ENCODE measurements at places on chromosomes 5 and 9.

GRCh38 chr9:76877961-76878360 lies 28.0 kb downstream of the PRUNE2 start:
- no peak for DNase-seq

DNA sequence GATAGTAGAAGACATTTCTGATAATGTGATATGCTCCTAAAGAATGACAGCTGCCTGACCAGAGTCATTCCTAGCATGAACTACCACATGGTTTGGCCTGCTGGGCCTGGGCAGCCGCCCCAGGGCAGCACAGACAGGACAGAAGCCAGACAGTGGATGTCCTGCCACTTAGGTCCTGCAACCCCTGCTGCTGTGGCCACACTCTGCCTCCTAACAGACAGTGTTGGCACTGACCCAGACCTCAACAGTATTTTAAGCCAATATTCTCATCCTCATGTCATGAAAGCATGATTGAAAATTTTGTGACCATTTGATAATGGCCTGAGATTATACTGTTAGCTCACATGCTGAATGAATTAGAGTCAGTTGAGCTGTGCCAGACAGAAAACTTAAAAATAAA lies 15.8 kb downstream of the CENPP start:
- no peak for DNase-seq

DNA sequence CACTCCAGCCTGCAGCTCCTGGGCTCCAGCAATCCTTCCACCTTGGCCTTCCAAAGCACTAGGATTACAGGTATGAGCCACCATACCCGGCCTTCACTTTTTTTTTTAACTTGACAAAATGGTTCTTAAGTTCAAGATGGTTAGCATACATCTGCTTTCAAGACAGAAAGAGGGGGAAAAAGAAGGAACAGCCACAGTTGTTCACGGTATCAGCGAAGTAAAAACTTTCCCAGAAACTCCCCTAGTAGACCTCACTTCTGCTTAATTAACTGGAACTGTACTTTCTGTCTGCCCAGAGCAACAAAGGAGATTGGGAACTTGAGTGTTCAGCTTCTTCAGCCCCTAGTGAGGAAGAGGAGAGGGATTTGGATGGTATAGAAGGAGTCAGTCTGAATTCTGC lies 116.7 kb downstream of the UGCG start:
- no peak for DNase-seq

- no peak for DNase-seq
Observed at GRCh38 chr9:130931508-130932254, 7.4 kb downstream of the FIBCD1 start.

DNA sequence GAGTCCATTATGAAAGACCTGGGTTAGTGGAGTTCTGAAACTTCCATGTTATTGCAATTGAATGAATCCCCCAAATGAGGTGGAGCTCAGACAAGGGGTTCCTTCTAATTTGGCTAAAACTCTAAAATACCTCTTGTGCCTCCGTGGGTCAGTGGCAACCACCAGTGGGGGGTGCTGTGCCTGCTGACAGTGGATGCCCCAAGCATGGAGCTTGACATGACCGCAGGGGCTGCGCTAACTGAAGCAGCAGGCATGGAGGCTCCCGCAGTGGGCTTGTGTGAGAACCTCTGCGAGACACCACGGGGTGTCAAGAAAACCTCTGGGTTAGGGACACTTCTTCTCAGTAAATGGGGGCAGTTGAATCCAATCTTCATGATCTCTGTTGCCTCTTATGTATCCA lies 200.5 kb downstream of the DRD1 start:
- no peak for DNase-seq

- no peak for DNase-seq
Observed at GRCh38 chr9:111999319-111999718, 102.7 kb downstream of the UGCG start.

DNA sequence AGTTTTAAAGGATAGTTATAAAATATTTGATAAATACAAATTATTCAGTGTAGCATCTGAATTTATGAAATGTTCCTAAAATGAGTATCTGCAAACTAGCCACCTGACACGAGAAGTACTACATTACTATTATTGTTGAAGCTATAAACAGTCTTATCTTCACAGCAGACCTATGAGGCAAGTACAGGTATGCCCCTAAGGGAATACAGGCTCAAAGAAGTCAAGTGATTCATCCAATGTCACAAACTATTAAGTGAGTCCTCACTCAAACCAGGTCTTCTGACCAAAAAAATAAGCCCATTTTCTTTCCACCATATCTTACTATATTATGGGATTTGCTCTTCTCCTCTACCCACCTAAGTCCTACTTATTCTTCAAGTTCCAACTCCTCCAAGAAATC lies 28.7 kb downstream of the STRBP start:
- no peak for DNase-seq

DNA sequence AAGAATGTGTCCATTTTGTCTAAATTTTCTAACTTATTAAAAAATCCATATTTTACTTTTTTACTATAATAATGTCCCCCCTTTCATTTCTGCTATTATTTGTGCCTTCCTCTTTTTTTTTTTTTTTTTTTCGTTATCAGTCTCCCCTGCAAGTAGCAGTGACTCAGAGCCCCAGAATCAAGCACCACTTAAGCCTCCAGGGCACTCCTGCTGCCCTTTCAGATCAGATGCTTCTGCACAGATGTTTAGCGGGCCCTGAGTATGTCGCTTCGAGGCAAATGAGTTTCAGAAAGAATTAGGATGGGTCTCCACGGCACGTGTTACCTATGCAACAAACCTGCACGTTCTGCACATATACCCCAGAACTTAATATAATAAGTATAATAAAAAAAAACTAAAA lies 11.7 kb downstream of the MED7 start:
- no peak for DNase-seq

DNA sequence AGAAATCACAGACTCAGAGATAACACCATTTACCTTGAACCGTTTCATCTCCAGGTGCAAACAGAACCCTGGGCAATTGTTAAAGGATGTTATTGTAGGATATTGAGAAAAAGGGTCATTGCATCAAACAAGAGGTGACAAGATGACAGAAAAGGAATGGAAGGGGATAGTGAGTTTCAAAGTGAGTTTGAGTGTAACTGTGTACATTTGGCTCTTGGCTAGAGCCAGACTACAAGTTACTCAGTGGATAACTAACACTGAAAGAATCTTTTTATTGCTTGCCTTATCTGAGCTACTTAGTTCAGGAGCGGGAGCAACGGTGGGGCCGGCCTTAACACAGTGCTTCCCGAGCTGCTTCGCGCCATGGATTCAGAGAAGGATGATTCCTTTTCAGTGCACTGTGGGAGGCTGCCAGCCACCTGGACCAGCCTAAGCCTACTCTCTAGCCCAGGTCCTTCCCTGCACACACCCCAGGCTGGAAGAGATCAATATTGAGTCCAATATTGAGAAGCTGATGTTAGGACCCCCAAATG lies 193.4 kb downstream of the ATPSCKMT start:
- no peak for DNase-seq

GRCh38 chr5:61261136-61261535 lies 70.9 kb upstream of the ZSWIM6 start:
- no peak for DNase-seq

DNA sequence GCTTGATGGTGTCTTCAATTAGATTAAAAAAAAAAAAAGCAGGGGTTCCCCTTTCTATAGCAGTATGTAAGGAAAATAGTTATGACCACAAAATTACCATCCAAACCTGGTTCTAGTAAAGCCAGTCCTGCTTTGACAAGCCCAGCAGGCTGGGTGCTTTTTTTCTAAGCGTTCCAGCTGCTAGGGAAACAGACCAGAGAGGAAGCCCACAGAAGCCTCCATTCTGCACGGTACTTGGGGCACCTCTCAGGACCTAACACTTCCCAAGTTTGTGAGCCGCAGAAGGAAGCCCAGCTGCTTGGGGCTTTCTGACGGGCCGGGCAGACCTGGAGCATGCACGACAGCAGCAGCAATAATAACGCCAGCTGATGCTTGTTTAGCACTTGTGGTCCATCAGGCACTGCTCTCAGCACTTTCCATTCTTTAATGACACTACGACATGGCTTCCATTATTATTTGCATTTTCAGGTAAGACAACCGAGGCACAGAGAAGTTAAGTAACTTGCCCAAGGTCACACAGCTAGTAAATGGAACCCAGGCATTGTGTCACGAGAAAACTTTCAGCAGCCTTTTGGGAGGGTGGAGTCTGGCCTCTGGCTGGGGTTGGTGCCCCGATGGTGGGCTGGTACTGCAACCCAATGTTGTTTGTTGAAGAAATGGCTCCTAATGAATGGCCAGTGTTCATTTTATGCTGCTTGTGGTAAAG lies 15.4 kb downstream of the LMX1B start:
- no peak for DNase-seq

DNA sequence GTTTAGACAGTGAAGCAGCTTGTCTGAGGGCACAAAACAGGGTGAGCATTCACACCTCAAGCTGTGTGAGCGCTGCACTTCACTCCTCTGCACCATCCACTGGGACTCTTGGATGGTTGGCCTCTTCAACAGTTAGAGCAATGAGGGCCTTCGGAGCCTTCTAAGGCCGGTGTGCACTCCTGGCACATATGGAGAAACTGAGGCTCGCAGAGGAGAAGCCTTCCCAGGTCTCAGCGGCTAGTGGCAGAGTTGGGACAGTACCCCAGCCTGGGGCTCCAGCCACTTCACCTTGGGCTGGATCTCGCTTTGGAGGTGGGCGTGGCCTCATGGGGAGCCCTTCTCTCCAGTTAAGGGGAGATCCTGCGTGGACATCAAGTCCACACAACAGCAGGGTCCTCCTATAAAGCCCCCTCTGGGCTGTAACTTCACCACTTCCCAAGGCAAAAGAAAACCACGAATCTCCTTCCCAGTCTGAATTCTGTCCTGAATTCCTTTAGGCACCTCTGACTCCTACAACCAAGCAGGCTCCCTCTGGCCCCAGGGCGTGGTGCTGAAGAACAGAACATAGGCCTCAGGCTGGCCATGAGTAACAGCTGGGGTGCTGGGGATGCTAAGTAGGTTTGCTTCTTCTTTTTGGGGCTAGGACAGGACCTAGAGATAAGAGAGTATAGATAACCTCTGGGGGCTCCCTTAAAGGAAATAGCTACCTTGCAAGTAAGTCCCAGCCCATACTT lies 30.5 kb upstream of the CSF1R start:
- no peak for DNase-seq

GRCh38 chr9:26925609-26926008 lies 21.4 kb downstream of the PLAA start:
- no peak for DNase-seq

GRCh38 chr9:98538203-98538602 lies 170.5 kb downstream of the GABBR2 start:
- no peak for DNase-seq

DNA sequence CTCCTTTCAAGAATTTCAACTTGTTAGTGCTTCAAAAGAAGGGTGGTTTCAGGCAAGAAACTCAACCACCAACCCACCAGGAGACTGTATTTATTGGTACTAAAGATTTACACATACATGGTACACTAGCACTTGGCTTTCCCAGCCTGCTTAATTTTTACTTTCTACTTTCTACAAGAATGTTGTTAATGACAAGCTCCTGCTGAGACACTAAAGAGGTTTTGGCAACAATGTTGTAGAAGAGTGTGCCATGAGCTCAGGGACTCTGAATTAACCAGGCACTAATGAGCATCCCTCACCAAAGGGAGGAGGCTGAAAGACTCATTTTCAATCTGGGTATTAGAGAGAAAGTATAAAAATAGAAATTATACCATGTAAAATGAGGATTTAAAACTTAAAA lies 195.0 kb downstream of the KIAA0825 start:
- no peak for DNase-seq

- DNase-seq, result no peak
Observed at GRCh38 chr9:97975376-97975775, 7.8 kb upstream of the ANP32B start.

DNA sequence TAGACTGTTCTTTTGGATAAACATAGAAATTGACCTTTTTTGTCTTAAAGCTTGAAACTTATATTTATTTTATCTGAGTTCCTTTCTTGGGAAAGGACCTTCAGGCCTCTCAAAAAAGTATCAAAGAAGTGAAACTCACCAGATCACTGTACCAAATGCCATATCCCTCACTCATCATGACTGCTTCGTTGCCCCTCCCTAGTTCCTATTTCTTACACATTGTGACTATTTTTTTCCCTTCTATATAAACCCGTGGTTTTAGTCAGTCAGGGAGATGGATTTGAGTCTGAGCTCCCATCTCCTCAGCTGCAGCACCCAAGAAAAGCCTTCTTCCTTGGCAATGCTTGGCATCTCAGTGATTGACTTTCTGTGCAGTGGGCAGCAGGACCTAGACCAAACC lies 129.4 kb downstream of the LPAR1 start:
- DNase-seq, result no peak

DNA sequence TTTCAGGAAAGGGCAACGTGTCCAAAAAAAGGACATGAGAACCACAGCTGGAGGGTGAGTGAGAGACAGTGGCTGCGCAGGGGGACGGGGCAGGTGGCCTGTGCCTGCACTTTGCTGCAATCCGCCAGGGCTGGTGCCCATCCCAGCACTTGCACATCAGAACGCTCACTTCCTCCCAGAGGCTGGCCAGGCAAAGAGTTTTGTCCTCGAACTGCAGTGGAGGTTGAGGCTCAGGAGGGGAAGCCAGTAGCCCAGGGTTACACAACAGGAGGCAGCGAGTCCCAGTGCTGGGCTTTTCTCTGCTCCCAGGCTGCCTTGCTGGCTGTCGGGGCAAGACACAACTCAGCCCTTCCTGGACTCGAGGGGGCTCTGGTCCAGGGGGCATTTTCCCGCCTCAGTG lies 33.1 kb downstream of the CRB2 start:
- DNase-seq, result no peak

GRCh38 chr5:176803068-176803942 lies 7.1 kb upstream of the UNC5A start:
- no peak for DNase-seq

GRCh38 chr5:105101577-105101976 lies 1539.0 kb upstream of the NUDT12 start:
- no peak for DNase-seq

Measured in posterior cingulate gyrus (tissue), 11 donors.